ENCODE measurements at places on chromosomes 7 and 10.
A peak's percentile ranks its signal among the peaks of the same experiment; 100 is the strongest.

- no peak for DNase-seq
Measured at GRCh38 chr7:23912065-23912464, 202.0 kb downstream of the STK31 start.

DNA sequence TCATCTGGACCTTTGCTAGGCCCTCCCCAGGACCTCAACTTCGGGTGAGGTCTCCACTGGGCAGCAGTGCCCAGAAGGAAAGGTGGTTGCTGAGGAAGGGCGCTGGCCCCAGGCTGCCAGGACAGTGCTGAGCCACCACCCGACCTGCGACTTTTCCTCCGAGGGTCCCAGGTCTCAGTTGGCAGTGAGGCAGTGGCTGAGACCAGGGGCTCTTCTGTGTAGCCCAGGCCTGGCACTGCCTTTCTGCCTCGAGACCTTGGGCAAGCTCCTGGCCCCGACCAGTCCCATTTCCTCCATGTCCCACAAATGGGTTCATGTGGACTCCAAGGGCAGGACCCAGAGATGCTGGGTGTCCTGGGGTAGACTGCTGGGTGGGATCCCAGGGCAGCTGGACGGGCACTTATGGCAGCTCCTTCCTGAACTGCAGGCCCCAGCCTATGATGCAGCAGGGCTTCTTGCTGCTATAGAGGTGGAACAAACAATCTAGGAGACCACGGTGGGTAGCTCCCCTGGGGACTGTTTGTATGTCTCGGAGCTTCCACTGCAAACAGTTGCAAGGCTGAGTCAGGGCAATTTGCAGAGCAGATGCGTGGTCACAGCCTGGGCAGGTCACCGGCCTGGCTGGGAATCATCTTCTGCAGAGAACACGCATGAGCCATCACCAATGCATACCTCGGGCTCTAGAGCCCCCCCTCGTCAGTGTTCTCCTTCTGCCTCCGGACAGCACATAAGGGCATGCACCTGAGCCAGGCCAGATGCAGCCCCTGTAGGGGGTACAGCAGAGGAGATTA, 17.9 kb upstream of the LRRC18 start:
- DNase-seq = no peak

DNA sequence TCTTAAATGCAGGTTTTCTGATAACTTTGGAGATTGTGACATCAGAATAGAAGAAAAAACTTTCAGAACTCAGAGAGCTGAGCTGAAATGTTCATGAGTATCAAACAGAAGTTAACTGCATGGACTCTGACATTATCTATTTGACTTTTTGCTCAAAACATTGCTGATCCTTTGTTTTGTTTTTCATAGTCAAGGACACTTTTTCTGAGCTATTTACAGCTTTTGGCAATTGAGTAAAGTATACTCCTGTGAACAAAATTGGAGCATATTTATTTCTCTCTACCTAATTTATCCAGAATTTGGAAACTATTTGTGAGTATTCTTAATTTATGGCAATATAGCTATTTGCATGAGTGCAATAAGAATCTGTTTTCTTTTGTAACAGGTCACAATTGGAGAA, 11.1 kb downstream of the KCP start:
- no peak for DNase-seq

GRCh38 chr10:14601872-14602725, 172.6 kb downstream of the FAM107B start:
- DNase-seq = peak; percentile 43

DNA sequence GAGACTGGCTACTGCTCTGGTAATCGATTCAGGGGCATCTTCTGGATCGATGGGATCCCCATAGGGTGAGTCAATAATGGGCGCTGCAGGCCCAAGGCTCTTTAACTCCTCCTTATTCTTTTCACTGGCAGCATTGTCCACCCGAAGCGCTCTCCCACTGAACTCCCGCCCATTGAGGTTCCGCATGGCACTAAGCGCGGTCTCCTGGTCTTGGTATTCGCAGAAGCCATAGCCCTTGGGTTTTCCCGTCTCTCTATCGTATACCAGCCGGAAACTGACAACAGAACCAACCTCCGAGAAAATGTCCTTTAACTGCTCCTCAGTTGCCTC, 285 bp downstream of the CSTF2T start:
- no peak for DNase-seq

- no peak for DNase-seq
Measured at GRCh38 chr7:48636391-48637015, 287.8 kb upstream of the CDC14C start.

DNA sequence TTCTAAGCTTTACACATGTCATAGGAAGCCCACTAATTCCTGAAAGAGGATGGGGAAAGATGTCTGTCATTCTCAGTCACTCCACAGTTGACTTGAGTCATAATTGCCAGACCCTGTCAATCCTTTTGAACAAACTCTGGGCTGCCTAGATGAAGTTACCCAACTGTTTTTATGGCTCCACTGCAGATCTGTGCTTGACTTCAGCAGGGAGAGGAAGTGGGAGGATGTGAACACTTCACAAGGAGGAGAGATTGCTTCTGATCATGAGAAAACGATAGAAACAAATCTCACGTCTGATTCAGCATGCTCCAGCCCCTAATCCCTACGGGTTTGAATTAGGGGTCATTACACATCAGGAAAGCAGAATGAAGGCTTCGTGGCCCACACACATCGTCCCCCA, 596.6 kb upstream of the CELF2 start:
- DNase-seq = no peak

GRCh38 chr7:29946428-29947186, 43.0 kb downstream of the SCRN1 start:
- no peak for DNase-seq

GRCh38 chr7:156102267-156102666, 290.0 kb upstream of the SHH start:
- DNase-seq = no peak

DNA sequence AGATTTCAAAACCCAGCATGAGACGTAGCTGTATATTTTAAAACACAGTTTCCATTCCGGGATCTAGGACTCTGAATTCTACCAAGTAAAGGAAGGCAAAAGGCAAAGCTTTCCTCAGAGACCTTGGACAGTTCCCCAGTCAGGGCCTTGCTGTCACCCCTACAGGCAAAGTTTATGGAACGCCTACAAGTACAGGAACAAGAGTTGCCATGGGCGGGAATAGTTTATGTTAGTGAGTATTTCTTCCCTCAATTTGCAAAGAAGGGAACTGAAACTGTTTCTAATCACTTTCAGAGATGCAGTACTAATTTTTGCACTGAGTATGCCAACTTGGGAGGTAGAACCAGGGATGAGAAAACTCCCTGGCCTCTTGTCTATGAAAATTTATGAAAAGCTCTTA, 68.2 kb upstream of the LRGUK start:
- DNase-seq = no peak

DNA sequence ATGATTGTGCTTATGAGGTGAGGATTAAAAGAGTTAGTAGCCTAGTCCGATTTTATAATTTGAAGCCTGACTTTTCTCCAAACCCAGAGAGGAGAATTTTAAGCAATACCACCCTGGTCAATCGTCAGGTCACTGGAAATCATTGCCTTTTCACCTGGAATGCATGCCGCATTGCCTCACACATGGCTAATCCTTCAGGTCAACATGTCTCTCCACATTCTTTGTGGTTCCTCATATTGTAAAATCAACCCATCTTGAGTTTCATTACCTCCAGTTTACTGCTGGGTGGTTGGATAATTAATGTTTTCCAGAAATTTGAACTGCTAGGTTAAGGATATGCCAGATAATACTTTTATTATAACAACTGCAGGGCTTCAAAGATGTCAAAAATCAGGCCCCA, 55.6 kb upstream of the SEMA3E start:
- DNase-seq = no peak
